Breast epithelium (tissue), 4 donors: ENCODE measurements at places on chromosomes 11 and 22. TPM values are rescaled to one million over a fixed set of nuclear protein-coding genes. Genes with fewer than 3 reads are reported as not detected.

DNA sequence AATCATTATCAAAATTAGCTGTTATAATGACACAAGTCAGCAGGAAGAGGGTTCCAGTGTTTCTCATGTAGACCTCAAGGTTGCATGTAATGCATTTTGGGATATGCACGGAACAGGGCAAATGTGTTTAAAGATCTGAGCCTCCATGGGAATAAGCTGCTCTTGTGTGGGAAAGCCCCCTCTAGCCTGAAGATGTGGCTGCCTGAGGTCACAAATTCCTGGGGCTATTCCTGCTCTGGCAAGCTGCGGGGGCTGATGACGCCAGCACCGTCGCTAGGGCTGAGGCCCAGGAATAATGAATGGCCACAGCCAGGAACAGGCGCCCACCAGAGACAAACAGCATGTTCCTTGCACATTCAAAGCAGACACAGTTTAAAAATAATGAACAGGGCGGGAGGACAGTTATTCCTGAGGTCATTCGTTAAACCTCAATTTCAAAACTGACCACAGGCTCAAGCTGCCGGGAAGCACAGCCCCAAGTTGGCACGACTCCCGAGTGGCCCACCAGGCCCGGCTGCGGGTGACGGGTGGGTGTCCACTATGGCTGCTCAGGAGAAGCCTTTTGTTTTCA is 11.7 kb downstream of the OSBPL5 start:
- no peak for DNase-seq

- no peak for DNase-seq
Observed at GRCh38 chr11:113789675-113790320, 10.2 kb downstream of the CLDN25 start.

DNA sequence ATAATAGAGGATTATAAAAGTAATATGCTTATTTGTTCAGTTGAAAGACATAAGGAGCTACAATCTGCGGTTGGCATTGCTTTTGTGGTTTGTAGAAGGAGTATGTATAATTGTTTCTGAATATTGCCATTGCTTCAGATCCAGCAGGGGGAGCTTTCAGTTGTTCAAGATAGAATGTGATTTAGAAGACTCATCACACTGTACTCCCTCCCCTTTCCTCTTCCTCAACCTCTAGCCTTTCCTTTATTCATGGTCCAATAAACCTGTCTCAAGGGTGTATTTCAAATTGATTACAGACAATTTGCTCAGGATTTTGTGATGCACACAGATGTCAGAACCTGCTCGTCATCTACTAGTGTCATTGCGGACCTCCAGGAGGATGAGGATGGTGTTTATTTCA is 9.8 kb downstream of the PRMT3 start:
- DNase-seq = no peak

DNA sequence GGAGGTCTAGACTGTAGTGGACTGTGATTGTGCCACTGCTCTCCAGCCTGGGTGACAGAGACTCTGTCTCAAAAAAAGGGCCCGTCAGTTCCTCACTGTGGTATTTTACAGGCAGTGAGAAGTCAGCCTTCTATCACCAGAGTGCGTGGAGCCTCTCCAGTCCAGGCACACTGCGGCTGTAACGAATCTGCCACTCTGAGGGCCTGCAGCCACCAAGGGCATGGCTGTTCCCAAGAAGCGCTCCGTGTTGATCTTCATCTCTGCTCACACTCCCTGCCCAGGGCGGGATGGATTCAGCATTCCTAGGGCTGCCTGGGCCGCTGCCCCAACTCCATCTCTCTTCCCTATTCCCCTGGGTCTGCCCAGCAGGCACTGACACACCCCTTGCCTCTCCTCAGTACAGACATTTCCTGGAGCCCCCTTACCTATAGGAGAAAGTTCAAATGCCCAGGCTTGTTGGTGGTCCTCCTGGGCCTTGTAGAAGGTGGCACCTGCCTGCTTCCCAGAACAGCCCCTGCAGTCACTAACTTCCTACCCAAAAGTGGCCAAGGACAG is 148.4 kb downstream of the CACNA1I start:
- peak; percentile 22 for DNase-seq

GRCh38 chr11:94519478-94520084 is 7.3 kb downstream of the C11orf97 start:
- DNase-seq = no peak

- no peak for DNase-seq
Observed at GRCh38 chr11:133081020-133081419, 451.3 kb downstream of the OPCML start.

The CATSPER1 gene
- total RNA-seq = not detected

The TENM4 gene
- total RNA-seq = 4.8 TPM

The PKDREJ gene
- total RNA-seq = not detected

GRCh38 chr11:9489080-9489765 is 28.4 kb downstream of the ZNF143 start:
- DNase-seq = no peak

The CSNK2A3 gene
- total RNA-seq = 1.3 TPM

The GNAZ gene
- total RNA-seq = 5.3 TPM

- DNase-seq = no peak
Observed at GRCh38 chr11:44825058-44825785, 98.5 kb downstream of the TSPAN18 start.

DNA sequence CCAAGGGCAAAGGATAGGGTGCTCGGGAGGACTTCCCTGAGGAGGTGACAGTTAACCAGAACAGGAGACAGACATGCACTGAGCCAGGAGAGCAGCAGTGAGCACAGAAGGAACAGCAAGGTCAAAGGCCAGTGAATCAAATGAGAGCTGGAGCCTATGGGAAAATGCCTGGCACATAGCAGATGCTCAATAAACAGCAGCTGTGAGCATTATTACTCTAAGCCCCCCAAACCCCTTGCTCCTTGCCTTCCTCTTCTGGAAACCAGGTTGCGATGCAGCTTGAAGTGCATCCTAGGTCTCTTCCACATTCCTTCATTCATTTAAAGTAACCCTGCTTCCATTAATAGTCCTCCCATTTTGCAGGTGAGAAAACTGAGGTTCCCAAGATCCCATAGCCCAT is 13.0 kb downstream of the ELFN2 start:
- DNase-seq = no peak

The DNAJB7 gene
- not detected for total RNA-seq

The OR52E8 gene
- total RNA-seq = not detected
